ENCODE measurements at places on chromosomes 5 and 9. TPM values are rescaled to one million over a fixed set of nuclear protein-coding genes. Genes with fewer than 3 reads are reported as not detected.

Gene PMPCA
- 45.6 TPM for total RNA-seq

Gene SLC44A1
- total RNA-seq: 276 TPM

Gene FCN1
- total RNA-seq: not detected

Gene INSL4
- total RNA-seq: 3.3 TPM
